ENCODE measurements at places on chromosomes 5 and 9.

DNA sequence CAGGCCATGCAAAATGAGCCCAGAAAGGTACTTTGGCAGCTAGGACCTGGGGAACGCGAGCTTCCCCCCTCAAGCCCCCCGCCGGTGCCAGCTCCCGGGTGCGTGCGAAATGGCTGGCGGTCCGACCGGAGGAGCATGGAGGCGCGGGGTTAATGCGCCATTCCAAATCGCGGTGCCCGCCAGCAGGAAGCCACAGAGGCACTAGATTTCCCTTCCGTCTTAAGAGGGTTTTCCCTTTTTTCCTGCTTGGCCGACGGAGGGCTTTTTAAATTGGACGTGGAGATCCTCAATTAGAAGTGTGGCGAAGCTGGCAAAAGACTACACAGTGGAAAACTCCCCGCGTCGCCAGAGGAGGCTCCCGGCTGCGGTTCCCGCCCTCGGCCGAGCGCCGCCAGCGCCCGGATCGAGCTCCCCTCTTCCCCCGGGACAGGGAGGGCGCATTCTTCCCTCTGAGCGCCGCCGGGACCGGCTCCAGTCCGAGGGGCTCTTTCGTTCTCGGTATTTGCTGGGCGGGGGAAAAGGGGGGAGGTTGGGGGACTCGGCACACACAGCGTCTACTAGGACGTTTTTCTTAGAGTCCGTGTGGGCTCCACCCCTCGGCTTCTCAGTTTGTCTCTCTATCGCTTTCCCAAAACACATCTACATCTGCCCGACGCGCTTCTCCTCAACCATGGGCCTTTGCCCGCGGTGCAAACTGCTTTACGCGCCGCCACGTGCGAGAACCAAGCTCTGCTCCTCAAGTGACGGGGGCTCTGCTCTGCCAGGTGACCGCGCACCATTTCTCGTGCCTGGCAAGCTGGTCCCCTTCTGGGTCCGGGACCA lies 3.0 kb downstream of the GDNF start:
- peak; percentile 31 for DNase-seq

DNA sequence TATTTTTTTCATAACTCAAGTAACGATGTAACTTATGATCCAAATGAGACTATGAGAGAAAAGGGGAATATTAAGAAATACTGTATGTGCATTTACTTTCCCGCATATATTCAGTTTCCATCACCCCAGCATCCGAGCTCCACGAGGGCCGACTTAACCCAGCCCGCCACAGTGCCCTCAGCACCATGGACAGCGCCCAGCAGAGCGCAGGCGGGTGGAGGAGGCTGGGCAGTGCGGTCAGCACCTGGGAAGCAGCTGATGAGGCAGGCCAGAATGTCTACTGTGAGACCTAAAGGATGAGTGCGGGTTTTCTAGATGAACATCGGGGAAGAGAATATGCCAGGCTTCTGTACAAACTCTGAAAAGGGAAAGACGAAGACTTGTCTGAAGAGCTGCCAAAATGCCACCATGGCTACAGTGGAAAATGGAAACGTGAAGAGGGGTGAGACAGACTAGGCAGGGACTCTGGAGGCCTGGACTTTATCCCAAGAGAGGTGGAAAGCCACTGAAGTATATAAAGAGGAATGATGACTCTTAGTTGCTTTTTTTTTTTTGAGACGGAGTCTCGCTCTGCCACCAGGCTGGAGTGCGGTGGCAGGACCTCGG lies 34.5 kb upstream of the MED27 start:
- no peak for DNase-seq

DNA sequence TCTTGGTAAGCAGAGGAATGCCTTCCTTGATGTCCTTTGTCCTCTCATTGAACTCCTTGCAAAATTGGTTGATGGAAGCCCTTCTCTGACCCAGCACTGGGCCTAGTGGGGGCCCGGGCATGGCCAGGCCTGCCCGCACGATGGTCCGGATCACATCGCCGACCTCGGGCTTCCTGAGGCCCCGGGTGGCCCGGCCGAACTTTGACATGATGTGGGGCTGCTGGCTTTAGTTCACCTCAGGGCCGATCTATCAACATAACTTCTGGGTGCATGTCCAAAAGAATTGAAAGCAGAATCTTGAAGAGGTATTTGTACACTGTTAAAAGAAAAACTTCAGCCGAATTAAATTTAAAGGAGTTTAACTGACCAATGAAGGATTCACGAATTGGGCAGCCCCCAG lies 24.1 kb upstream of the GNPDA1 start:
- DNase-seq: no peak

GRCh38 chr5:82694711-82695285 lies 382.4 kb downstream of the TMEM167A start:
- no peak for DNase-seq

DNA sequence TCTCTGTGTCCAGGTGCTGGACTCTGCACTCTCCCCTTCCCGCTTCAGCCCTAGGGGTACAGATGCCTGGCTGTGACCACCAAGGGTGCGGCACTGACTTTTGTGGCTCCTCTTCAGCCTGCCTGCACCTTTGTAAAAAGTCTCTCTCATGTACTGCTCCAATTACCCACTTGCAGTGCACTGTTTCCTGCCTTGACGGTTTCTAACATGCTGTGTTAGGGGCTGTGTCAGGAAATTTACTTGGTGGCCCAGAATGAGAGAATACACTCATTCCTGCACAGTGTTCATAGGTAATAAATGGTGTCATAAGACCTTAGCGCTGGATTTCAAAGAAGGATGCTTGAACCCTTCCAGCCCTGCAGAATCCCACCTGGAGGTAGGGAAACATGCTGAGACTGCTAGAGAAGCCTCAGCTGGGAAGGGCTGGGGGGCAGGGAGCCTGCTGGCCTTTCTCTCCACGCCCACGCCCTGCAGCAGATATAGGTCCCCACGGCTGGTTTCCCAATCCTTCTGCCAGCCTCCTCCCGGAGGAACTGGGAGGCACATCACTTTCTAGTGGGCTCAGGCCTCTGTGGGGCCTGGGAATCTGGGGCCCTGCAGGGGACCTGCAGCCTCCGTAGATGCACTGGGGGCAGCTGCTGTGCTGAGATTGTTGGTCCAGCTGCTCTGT lies 17.6 kb upstream of the HRH2 start:
- DNase-seq: no peak

DNA sequence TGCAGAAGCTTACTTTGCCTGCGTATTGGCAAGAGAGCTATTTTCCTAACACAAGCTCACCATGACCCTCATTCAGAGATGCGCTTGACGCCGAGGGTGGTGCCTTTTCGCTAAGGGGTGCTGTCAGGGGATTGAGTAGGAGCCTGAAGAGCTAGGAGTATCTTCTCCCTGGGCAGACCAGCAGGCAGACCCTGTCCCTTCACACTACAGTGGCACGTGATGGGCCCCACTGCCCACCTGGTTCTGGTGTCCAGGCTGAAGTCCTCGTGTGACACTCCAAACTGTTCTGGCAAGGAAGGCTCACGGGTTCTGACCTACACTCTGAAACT lies 198.3 kb downstream of the AUH start:
- DNase-seq: no peak

GRCh38 chr9:101635473-101635872 lies 40.7 kb upstream of the PPP3R2 start:
- no peak for DNase-seq

DNA sequence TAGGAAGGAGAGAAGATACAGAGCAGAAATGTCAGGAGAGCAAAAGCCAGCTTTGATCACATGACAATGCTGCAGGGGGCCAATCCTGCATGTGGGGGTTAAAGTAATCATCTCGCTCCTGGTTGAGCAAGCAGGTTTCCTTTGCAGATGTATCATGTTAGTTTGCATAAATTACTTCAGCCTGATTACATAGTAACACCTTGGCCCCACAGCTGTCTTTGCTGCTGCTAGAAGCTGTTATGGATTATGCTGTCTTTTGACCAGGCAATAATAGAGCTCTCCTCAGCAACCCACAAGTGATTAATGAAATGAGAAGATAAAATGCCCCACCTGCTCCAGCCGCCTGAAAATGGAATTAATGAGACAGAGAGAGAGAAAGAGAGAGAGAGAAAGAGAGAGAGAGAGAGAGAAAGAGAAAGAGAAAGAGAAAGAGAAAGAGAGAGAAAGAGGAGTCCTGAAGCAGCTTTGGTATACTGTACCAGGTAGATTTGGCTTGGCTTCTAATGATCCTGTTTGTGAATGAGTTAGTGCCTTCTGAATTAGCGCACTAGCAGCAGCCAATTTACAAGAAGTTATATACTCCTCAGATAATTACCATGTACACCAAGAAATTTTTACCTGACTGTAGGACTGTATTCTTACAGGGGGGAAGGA lies 174.3 kb upstream of the RORB start:
- peak; percentile 35 for DNase-seq

- DNase-seq: no peak
Observed at GRCh38 chr5:159441441-159441840, 111.2 kb upstream of the IL12B start.
